NCI-H2107 (cell line): ENCODE measurements at places on chromosomes 16 and 17.

DNA sequence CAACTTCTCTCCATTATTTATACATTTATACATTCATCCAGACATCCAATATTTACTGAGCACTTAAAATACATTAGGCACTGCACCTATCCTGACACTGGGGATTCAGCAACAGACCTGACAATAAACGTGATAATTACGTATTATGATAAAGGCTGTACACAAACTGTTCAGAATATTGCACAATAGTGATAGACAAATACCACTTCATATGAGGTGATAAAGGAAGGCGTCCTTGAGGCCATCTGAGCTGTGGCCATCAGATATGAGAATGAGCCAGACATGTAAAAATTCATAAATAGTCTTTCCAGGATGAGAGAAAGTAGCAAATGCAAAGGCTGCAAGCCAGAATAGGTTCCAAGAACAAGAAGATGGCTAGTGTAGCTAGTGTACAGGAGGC, 8.6 kb downstream of the USP32 start:
- DNase-seq, result no peak

DNA sequence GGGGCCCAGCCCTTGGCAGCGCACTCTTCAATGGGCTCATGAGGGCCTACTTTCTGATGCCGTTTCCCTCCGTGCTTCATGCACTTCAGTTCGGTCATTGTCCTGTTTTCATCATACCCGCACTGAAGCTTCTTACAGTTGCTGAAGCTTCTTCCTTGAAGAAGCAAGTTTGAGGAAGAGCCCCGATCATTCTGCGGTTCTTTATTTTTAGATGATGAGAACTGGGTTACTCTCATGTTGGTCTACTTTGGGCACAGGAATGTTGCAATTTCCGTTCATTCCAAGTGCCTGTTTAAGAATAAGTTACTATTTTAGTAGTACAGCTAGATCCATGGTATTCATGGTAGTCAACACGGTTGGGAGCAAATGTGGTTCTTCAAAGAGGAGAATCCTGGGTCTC, 587.7 kb upstream of the HSBP1 start:
- DNase-seq, result no peak

GRCh38 chr17:15194859-15195277, 70.3 kb downstream of the PMP22 start:
- DNase-seq, result no peak

DNA sequence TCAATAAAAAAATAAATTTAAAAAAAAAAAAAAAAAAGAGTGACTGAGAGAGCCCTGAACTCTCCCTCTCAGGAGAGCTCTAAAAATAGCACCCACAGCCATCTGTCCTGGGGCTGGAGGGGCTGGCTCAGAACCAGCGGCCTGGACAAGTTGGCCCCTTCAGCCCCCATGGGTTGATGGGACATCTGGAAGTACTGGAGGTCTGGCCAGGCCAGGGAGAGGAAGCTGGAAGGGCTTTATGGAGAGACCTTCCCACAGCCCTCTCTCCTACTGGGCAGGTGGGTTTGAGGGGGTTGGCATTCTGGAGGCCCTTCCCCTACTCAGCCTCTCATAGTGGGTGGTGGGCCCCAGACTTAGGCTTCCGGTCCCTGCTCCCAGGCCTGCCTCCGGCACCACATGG, 93.7 kb upstream of the TMEM97 start:
- no peak for DNase-seq

- no peak for DNase-seq
Observed at GRCh38 chr16:716768-717325, 1.9 kb downstream of the METRN start.

DNA sequence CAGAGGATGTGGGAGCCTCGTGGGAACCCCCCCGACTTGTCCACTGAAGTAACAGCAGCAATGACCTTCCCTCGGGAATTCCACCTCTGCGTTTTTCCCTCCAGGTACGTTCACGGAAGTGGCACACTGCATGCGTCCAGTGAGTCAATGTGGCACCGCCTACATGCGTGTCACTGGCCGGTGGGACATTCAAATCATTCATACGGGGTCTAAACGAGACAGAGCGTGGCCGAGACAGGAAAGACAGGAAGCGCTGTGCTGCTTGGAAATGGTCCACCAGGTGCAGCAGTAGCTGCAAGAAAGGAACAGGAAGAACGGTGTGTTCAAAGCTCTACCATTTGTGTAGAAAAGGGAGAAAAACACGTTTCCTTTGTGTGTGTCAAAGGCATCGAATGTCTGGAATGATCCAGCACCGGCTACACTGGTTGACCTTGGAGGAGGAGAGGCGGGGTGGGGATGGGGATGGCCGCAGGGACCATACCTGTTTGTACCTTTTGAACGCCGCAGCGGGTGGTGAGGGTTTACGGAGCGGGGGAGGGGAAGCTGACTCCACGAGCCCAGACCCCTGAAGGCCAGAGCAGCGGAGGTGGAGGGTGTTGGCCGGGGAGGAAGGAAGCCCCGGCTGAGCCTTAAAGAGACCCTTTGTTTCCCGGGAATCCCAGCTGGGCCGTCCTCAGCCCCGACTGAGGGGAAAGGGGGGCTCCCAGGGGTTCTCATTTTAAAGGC, 1.7 kb upstream of the PGAP6 start:
- no peak for DNase-seq

- DNase-seq, result no peak
Observed at GRCh38 chr17:65231662-65232335, 94.6 kb downstream of the RGS9 start.

- DNase-seq, result no peak
Observed at GRCh38 chr16:11440657-11441012, 95.4 kb downstream of the RMI2 start.

DNA sequence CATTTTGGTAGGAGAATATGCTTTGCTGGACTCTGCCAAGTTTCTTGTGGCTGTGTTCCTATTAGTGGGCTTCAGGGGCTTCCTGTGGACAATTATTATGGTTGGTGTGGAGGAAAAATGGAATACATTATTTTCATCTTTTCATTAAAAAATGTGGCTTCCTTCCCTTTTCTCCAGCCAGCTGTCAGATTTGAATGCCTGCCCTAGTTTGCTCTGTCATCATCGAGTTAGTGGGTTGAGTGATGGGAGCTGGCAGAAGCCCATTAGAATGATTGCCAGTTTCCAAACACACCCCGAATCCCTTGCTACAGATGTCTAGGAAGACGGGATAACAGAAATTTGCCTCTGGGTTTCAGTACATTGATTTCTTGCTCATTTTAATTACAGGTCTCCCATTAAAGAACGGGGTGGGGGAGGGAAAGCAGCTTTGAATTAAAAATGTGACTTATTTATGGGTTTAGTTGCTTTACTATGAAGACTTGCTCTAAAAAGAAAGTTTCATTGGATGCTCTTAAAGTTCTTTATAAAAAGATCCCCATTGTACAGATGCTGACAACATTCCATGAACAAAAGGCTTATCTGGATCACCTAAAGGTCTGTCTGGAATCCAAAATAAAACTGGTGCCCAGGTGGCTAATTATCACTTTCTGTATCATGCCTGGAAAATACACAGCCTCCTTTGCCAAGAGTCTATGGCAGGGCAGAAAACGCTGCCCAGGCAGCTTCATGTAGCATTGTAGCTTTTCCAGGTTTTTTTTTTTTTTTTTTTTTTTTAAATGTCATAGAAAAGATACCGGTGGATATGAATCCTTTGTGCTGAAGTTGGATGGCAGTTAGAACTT, 103.6 kb downstream of the PRKCA start:
- no peak for DNase-seq

DNA sequence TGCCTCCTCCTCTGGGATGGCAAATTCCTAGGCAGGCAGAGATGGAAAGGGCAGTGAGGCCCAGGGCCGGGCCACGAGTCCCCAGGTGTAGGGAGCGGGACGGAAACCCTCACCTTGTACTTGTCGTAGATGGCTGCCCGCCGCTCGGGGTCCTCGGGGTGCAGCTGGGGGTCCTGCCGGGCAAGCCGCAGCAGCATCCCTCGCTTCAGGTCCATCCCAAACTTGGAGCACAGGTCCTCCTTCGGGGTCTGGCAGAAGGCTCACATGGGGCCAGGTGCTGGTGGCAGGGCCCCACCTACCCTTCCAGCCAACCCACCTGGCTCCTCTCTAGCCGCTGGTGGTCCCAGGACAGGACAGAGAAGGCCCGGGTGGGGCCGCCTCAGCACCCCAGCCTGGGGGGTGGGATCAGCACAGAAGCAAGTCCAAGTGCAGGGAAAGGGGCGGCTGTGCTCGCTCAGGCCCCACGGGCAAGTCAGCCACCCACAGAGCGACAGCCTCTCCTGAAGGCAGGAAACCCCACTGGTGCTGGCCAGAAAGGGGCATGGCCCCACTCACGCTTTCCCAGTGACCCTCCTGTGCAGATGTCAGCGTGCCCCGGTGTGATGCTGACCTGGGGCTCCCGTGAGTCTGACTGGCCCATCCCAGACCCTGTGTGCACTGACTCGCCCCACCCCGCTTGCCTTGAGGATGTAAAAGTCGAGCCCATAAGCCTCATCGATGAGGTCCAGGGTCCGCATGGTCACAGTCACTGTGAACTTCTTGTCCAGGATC, 1.8 kb downstream of the MRPL28 start:
- DNase-seq, result no peak

GRCh38 chr17:45575126-45575885, 84.8 kb upstream of the PLEKHM1 start:
- DNase-seq, result no peak

GRCh38 chr17:66929591-66929990, 34.9 kb upstream of the CACNG4 start:
- DNase-seq, result no peak

- DNase-seq, result no peak
Observed at GRCh38 chr17:8947201-8947600, 18.3 kb downstream of the PIK3R5 start.

- peak; percentile 2 for DNase-seq
Observed at GRCh38 chr16:22373662-22374310, 633 bp downstream of the CDR2 start.

- DNase-seq, result no peak
Observed at GRCh38 chr17:81341516-81342268, 46.6 kb upstream of the SLC38A10 start.

GRCh38 chr16:80300456-80300855, 240.3 kb upstream of the DYNLRB2 start:
- no peak for DNase-seq

- DNase-seq, result no peak
Observed at GRCh38 chr17:21164620-21165019, 37.9 kb downstream of the DHRS7B start.

DNA sequence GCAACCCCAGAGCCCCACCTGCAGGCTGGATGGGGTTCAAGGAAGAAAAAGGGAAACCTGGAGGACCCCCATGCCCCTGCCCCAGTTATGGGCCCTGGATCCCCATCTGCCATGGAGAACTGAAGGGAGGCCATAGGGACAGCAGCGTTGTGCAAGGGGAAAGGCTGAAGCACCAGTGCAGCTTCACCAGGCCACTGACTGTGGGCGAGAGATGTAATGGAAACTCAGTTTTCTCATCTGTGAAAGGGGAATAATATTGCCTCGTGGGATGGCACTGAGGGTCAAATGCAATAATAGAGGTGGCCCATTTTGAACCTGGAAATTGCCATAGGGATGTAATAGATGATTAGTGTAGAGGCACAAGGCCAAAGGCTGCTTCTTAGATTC, 9.9 kb upstream of the TSPOAP1 start:
- no peak for DNase-seq

DNA sequence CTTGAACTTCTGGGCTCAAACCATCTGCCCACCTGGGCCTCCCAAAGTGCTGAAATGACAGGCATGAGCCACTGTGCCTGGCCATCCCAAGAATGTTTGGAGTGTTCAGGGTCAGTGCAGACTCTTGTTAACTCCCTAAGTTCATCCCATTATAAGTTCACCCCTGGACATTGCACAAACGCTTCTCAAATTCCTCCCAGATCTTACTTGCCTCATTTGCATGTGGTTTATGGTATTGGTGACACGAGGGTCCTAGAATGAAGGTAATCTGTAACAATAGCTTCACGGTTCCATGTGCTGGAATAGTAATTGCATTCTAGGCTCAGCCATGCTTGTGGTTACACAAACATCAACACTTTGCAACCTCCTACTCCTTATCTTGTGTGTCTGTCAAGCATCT, 5.0 kb upstream of the CCDC42 start:
- DNase-seq, result no peak

DNA sequence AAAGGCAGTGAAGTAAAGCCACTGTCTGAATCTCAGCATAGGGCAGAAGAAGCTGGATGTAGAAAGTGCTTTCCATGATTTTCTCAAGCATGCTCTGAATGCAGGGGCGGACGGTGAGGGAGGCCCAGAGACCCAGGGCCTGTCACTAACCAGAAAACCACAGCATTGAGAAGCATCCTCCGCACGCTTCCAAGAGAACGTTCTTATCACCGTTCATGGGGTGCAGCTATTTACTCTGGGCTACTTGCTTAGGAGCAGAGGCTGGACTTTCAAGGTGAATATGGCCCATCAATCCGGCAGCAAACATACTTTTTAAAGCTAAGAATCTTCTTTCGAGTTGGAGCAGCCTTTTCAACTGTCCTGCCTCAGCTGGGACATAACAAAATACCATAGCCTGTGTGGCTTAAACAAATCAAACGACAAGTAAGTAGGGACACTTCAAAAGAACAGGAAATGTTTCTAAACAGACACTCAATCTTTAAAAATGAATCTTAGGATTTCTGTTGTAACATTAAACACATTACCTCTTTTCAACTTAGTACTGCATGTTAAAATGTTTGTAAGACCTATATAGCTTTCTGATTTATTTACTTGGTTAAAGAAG, 46.5 kb upstream of the CDRT4 start:
- no peak for DNase-seq

DNA sequence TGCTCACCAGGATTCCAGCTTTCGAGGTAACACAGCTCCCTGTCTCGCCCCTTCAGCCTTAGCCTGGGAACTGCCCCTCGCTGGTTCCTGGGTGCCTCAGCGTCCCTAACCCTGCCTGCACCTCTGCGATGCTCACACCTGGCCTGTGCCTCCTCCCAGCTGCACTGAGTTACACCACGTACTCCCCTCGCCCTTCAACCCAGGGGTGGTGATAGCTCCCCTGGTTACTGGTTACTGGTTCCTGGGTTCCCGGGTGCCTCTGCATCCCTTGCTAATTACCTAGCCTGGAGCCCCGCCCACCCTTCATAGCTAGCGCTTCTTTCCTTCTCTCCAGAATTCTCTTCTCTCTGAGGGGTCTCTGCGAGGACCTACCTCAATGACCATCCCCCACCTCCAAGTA, 65.3 kb upstream of the PLCG2 start:
- no peak for DNase-seq

DNA sequence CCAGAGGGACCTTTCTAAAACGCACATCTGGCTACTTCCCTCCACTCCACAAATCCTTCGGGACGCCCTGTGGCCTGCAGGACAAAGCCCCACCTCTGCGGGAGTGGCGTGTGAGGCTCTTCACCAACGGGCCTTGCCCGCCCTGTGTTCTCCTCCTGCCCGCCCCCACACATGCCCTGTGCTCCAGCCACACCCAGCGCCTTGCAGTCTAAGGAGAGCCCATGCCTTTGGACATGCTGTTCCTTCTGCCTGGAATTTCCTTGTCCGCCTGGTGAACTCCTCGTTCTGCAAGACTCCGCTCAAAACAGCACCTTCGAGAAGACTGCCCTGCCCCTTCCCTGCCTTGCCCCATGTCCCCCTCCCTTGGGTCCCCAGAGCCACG, 7.4 kb downstream of the ELOB start:
- no peak for DNase-seq

GRCh38 chr16:19980632-19981265, 92.9 kb downstream of the GPR139 start:
- DNase-seq, result no peak
